ENCODE measurements at places on chromosomes 13 and 19. TPM values are rescaled to one million over a fixed set of nuclear protein-coding genes. Genes with fewer than 3 reads are reported as not detected.

Gene SLITRK6
- total RNA-seq, result 0.24 TPM

Gene CYP4F3
- total RNA-seq, result 0.59 TPM

Gene OR7A5
- total RNA-seq, result not detected

Gene CACNA1A
- total RNA-seq, result 2.4 TPM

Gene MAP4K1
- total RNA-seq, result 0.79 TPM

Gene UBE2M
- 23.0 TPM for total RNA-seq

Gene ZNF548
- total RNA-seq, result 6.2 TPM

All from pancreas (tissue), 10 donors.